ENCODE measurements at places on chromosomes 13 and 19. TPM values are rescaled to one million over a fixed set of nuclear protein-coding genes. Genes with fewer than 3 reads are reported as not detected.

The CYP4F8 gene
- not detected for total RNA-seq

The ZNF682 gene
- 15.5 TPM for total RNA-seq

DNA sequence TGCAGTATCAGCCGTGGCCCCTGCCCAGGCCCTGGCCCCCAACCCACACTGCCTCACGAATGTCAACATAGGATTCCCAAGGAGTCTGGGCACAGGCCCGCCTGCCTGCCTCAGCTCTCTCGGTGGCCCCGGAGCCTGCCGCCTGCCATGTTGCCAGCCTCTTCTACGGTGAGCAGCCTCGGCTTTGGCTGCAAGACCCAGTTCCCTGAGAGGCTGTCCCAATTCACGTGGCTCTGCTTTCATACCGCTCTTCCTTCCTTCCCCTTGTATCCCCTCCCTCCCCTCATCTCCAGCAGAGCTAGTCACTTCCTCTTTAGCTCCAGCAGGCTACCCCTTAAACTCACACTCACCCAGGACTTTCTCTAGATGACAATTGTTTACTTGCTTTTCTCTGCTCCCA, 42.7 kb downstream of the SERP2 start:
- no peak for DNase-seq

- DNase-seq = no peak
Measured at GRCh38 chr19:13315495-13315894, 165.3 kb downstream of the IER2 start.

- DNase-seq = no peak
Measured at GRCh38 chr13:97257800-97258799, 36.0 kb downstream of the MBNL2 start.

GRCh38 chr19:46713781-46714443, 3.0 kb downstream of the PRKD2 start:
- peak; percentile 53 for DNase-seq

GRCh38 chr13:40170091-40170490, 496.4 kb downstream of the FOXO1 start:
- no peak for DNase-seq

DNA sequence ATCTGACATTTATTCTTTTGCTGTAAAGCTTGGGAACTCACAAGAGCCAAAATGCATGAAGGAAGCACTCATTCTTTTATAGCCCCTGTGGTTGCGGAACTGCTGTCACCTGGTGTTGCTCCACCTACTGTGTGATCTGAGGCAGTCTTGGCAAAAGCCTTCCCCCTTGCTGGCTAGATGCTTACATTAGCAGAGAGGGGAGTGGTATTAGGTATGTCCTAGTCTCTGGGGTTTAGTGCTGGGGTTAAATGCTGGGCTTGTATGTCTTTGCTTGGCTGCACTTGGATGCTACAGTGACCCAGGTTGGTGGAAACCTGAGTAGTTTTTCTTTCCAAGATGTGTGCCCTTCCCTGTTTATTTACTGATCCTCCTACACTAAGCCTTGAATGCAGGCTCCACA, 99.3 kb downstream of the WDFY2 start:
- no peak for DNase-seq
